ENCODE measurements at places on chromosomes 12 and 14.

- no peak for DNase-seq
Observed at GRCh38 chr14:65412856-65413738, 567 bp downstream of the FUT8 start.

- DNase-seq = no peak
Observed at GRCh38 chr12:6522193-6522592, 12.1 kb upstream of the GAPDH start.

DNA sequence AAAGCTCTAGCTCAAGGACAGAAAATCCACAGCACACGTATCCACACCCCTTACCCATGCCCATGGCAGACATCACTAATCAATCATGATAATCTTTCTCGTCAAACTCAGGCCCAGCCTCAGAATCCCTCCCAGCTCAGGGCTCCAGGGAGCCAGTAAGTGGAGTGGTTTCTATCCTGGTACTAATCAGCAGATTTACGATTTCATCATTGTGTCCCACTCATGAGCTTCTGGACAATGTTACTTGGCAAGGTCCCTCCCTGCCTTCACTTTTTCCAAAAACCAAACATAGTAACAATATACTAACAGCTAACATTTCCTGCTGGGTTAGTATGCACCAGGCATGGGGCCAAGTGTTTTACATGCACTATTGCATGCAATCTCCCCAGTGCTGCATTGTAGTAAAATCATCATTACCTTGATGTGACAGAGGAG, 45.8 kb upstream of the NCOR2 start:
- no peak for DNase-seq

- no peak for DNase-seq
Observed at GRCh38 chr12:19757317-19757877, 318.1 kb downstream of the AEBP2 start.

DNA sequence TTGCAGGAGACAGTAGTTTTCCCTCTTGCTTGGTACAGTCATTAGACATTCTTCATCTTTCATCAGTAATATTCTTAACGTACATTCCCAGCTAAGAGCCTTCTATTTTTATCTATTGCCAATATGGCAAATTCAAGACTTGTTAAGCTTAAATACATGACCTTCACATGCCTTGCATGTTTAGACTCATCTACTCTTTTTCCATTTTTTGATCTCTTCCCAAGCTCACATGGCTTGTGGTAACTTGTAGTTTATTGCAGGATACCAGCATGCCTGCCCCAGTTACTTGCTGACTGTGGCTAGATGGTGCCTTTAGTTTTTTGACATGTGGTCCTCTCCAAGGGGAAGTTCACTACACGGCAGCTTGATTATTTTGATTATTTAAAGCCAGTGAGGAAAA, 729.0 kb downstream of the SLC6A15 start:
- no peak for DNase-seq

DNA sequence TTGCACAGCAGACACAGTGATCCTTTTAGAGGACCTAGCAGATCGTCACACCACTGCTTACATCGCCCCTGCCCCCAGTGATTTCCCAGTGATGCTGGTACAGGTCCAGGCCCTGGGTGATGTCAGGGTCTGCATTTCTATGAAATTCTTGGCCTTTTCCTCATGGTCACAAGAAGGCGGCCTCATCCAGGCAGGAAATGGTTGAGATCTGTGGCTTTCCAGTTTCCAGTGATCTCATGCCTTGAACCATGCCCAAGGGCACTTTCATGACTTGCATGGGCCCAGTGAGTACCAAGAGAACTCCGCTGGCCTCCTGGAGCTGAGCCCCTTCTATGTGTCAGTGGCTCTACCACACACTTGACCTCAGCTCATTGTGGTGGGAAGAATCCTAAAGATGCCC, 41.9 kb upstream of the BDKRB2 start:
- no peak for DNase-seq

DNA sequence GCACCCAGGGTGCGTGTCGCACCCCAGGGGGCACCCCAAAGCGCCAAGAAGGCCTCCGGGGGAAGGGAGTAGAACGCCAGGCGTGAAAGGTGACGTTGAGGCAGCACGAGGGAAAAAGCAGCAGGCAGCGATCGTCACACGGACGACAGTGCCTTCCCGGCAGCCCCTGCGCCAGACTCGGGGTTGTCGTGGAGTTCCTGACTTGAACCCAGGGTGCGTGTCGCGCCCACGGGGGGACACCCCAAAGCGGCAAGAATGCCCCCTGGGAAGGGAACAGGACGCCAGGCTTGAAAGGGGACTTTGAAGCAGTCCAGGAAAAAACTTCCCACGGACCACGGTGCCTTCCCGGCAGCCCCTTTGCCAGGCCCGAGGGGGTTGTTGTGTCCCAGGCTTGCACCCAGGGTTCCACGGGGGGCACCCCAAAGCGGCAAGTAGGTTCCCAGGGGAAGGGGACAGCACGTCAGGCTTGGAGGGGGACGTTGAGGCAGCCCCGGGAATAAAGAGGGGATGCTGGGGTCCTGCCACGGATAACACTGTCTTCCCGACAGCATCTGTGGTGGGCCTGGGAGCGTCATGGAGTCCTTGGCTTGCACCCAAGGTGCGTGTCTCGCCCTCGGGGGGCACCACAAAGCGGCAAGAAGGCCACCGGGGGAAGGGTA, 159.2 kb upstream of the ALG10B start:
- no peak for DNase-seq

- DNase-seq = no peak
Observed at GRCh38 chr14:71783786-71784185, 148.4 kb upstream of the RGS6 start.

- no peak for DNase-seq
Observed at GRCh38 chr14:44898551-44898950, 63.2 kb downstream of the KLHL28 start.
